Stimulated activated CD8-positive, alpha-beta memory T cell treated with anti-CD3 and anti-CD28 coated beads, Interleukin-7, amount 100 ng/mL, for 1 hour (primary cell): ENCODE measurements at places on chromosomes 7 and 10.

DNA sequence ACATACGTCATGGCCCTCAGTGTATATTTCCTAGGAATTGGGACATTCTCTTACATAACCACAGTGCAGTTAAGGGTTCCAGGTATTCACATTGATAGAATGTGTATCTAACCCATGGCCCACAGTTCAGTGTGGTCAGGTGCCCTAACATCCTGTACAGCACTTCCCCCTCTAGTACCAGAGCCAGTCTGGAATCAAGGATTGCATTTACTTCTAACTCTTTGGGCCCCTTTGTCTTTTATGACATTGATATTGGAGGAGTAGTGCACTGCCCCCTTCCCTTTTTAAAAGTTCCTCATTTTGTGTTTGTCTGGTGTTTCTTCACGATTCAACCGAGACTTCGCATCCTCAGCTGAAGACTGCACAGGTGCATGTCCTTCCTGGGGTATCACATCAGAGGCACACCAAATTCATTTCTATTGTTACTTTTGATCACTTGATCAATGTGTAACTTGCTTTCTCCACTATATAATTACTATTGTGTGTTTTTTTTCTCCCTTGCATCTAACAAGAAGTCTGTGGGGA is 22.4 kb upstream of the NPFFR1 start:
- no peak for DNase-seq

- DNase-seq: no peak
Measured at GRCh38 chr7:44057181-44057848, 8.1 kb downstream of the PGAM2 start.

GRCh38 chr10:13322615-13323148 is 22.8 kb upstream of the PHYH start:
- DNase-seq: no peak

DNA sequence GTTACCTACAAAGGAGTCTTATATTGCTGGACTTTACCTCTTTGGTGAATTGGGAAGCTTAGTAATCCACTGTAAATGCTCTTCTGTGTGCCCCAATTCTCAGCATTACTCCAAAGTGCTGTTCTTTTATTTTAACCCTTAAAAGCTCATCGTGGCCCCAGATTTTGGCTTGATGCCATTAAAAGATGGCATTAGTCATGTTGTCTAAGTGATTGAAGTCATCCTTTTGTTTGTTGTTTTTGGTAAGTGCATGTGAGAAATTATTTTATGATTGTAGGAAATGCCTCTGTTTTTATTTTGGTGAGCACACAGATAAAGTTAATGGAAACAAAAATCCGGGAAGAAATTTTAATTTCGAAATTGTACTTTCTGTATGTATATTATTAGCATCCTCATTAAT is 82.5 kb upstream of the GATA3 start:
- no peak for DNase-seq

DNA sequence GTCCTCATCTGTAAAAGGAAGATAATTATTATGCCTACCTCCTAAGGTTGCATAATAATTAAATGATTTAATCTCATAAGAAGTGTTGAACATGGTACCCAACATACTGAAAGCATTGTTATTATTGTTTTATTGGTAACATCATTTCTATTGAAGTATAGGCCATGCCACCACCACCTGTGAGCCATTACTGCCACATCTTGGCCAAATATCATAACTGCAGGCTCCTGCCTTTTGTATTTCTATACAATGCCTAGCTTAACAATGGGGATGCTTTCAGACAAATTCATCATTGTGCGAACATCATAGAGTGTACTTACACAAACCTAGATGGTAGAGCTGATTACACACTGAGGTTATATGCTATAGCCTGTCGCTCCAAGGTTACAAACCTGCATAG is 61.1 kb upstream of the NPSR1 start:
- no peak for DNase-seq

DNA sequence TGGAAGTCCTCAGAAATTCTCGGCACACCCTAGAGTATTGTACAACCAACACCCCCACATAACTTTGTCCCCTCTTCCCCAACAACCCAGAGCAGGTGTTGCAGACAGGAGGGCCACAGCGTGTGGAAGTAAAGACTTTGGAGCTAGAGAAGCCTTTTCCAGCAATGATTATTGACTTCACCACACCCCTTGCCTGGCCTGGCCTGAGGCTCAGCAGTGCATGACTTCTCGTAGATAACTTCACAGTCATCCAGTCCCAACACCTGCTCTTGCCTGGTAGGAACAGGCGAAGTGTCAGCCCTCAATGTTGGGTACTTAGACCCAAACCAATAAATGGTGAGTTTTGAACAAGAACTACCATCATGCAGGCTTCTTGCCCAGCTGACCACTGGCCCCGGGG is 36.7 kb downstream of the GOT1 start:
- no peak for DNase-seq

DNA sequence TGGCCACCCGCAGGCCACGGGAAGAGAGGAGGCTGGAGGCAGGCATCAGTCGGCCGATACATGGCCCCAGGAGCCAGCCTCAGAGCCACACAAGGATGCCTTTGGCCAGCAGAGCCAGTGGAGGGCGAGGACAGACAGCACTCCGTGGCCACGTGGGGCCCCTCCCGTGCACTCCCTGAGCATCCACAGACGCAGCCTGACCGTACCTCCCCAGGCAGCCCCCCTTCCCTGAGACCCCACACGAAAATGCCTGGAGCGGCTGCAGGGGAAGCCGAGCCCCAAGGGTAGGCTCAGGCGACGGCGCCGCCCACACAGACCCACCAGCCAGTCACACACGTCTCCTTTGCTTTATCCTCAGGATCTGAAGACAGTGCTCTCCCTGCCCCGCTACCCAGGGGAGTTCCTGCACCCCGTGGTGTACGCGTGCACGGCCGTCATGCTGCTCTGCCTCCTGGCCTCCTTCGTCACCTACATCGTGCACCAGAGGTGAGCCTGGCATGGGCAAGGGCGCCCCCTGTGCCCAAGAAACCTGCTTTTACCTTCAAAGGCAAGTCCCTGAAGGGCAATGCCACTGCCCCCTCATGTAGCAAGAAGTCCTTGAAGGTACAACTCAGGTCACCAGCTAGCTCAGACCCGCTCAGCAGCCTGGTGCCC is 9.0 kb downstream of the ADGRA1 start:
- no peak for DNase-seq

- no peak for DNase-seq
Measured at GRCh38 chr7:25196132-25196896, 32.0 kb downstream of the NPVF start.

GRCh38 chr7:75985518-75986146 is 8.8 kb downstream of the TMEM120A start:
- DNase-seq: no peak

DNA sequence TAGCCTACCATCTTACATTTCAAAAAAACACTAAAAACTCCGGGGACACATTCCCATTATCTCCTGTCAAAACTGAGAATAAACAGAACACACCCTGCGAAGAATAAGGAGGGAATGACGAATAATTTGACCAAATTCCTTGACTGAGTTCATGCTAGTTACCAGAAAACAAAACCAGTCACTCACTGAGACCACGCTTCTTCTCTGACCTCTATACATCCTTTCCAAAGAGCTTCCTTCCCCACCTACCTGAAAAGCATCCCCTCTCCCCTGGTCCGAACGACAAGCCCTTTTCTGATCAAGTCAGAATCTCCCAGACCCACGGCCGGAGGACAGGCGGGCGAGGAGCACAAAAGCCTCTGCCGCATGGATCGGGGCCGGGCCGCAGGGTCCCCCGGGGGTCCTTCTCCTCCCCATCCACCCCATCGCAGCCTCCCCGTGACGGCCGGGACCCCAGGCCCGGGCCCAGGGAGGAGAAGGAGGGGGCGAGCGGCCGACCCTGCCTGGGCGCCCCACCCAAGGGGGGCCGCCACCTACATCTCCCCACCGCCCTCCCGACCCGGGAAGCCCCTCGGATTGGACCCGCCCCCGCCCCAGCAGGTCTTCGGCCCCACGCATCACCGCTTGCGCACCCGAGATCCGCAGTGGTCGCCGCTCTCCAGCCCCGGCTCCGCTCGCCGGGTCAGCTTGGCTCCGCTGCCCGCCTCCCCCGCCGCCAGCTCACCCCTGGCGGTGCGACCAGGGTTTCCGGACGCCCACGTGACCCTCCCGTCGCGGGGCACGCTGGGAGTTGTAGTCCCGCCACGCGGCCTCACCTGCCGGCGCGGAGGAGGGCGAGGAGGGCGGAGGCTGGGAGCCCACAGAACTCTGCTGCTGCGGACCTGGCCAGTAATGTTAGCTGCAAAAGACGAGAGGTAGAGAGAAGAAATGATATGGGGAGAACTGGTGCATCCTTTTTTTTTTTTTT is at the start of gene SLC37A3:
Gene SLC37A3, minus strand, starts transcription at position 747 of the 967 bp plus-strand sequence. CDS start 16,004 bp downstream, outside the sequence.
- DNase-seq: peak; percentile 70

GRCh38 chr10:111458256-111458655 is 381.4 kb downstream of the ADRA2A start:
- no peak for DNase-seq

GRCh38 chr10:44572146-44572545 is 187.2 kb upstream of the CXCL12 start:
- DNase-seq: no peak

- DNase-seq: no peak
Measured at GRCh38 chr7:84040355-84040754, 154.2 kb downstream of the SEMA3A start.

- no peak for DNase-seq
Measured at GRCh38 chr7:141610671-141611070, 59.5 kb downstream of the AGK start.

DNA sequence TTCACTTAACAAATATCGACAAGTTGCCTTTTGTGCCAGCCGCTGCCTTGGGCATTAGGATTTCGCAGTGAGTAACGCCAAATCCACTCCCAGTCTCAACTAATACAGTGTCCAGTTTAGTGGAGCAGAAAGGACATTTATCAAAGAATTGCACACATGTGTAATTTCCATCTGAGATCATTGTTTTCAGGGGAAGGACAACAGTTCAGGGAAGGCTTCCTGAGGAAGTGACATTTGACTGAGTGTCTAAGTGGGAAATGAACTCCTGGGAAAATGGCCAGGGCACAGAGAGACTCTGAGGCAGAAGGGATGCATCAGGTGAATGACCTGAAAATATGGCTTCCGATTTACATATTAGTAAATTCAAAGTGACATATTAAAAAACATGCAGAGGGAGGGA is 89.4 kb downstream of the ITGA8 start:
- DNase-seq: no peak
